ENCODE measurements at places on chromosomes 1 and 21. TPM values are rescaled to one million over a fixed set of nuclear protein-coding genes. Genes with fewer than 3 reads are reported as not detected.

The HSD11B1 gene
- polyA plus RNA-seq = 0.30 TPM

The LRIG2 gene
- polyA plus RNA-seq = 4.3 TPM

The CZIB gene
- polyA plus RNA-seq = 55.5 TPM

The C1orf185 gene
- polyA plus RNA-seq = not detected

The NPL gene
- 0.68 TPM for polyA plus RNA-seq

The IQCC gene
- 1.6 TPM for polyA plus RNA-seq

The BRINP3 gene
- 0.15 TPM for polyA plus RNA-seq

The CFHR4 gene
- polyA plus RNA-seq = not detected

The KCNE2 gene
- polyA plus RNA-seq = not detected
